ENCODE measurements at places on chromosomes 1 and 21.

DNA sequence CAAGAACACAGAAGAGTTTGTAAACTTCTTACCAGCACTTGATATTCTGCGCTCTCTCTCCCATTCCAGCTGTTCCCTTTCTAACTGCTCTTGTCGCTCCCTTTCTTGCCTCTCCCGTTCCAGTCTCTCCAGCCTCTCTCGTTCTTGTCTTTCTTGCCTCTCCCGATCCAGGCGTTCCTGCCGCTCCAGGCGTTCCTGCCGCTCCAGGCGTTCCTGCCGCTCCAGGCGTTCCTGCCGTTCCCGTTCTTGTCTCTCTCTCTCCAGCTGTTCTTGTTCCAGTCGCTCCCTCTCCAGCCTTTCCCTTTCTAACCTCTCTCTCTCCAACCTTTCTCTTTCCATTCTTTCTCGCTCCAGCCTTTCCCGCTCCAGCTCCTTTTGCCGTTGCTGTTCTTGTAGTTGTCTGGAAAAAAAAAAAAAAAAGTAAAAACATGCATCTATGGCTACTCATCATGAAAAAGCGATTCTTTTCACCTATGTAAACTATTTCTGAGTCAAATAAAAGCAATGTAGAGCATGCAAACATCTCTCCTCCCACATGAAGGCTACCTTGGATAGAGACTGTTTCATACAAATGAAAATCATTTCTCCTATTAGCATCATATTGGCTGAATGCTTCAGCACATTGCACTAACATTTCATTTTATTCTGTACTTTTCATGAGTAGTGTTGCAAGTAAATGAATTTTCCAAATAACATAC is 91.5 kb upstream of the LBR start:
- no peak for DNase-seq

GRCh38 chr21:45280178-45280821 is 7.4 kb downstream of the POFUT2 start:
- no peak for DNase-seq

GRCh38 chr1:182384387-182384960 is 7.1 kb downstream of the GLUL start:
- DNase-seq = no peak

- DNase-seq = no peak
These were observed 11.2 kb downstream of the F11R start for GRCh38 chr1:161009602-161010211.

- no peak for DNase-seq
These were observed 1.4 kb downstream of the SFPQ start for GRCh38 chr1:35191429-35192055.

GRCh38 chr1:157948312-157949073 is 45.0 kb upstream of the KIRREL1 start:
- DNase-seq = peak; percentile 8

GRCh38 chr1:229159668-229160544 is 111.0 kb upstream of the RAB4A start:
- no peak for DNase-seq
